ENCODE measurements at places on chromosomes 1 and 21.

- no peak for DNase-seq
Observed at GRCh38 chr1:7338439-7338838, 432.7 kb upstream of the VAMP3 start.

DNA sequence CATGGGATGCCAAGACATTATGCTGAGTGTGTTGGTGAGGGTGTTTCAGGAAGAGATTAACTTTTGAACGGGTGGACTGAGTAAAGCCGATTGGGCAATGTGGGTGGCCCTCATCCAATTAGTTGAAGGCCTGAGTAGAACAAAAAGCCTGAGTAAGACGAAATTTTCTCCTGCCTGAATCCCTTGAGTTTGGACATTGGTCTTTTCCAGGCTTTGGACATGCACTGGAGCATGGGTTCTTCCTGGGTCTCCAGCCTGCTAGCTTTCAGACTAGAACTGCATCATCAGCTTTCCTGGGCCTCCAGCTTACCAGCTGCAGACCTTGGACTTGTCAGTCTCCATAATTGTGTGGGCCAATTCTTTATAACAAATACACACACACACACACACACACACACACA is 63.6 kb downstream of the NIBAN1 start:
- no peak for DNase-seq

- DNase-seq = no peak
Observed at GRCh38 chr1:94734963-94735901, 84.9 kb upstream of the SLC44A3 start.

DNA sequence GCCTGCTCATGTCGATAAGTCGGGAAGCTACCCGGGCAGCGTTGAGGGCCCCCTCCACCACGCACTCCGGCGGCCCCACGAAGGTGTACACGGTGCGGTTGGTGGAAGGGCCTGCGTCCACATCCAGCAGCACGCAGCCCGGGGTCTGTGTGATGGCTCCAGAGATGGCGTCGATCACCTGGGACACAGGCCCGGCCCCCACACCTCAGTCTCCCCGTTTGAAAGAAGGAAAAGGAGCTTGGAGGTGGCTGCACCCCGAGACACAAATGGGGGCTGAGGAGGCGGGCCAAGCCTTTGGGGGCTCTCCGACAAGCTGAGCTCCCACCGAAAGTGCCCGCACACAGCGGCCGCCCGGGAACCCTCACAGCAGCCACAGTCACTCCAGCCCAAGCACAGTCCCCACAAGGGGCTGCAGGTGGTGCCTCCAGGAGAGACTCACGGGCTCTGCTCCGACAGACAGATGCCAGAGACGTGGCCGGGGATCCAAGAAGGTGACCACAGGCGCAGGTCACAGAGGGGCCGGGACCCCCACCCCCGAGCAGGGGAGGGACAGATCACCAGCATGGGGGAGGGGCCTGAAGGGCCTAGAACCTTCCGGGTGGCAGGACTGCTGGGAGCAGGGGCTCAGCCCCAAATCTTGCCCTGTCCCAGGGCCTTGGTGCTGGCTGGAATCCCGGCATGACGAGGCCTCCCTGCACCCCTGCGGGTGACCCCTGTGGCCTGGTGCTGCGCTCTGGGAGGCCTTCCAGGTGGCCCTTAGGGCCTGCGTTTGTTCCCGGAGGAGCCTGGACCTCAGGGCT is 1.0 kb downstream of the FTCD start:
- DNase-seq = no peak

GRCh38 chr1:227131193-227131592 is 187.1 kb downstream of the CDC42BPA start:
- no peak for DNase-seq

- peak; percentile 74 for DNase-seq
Observed at GRCh38 chr21:30408782-30409494, 13.1 kb downstream of the KRTAP13-1 start.

DNA sequence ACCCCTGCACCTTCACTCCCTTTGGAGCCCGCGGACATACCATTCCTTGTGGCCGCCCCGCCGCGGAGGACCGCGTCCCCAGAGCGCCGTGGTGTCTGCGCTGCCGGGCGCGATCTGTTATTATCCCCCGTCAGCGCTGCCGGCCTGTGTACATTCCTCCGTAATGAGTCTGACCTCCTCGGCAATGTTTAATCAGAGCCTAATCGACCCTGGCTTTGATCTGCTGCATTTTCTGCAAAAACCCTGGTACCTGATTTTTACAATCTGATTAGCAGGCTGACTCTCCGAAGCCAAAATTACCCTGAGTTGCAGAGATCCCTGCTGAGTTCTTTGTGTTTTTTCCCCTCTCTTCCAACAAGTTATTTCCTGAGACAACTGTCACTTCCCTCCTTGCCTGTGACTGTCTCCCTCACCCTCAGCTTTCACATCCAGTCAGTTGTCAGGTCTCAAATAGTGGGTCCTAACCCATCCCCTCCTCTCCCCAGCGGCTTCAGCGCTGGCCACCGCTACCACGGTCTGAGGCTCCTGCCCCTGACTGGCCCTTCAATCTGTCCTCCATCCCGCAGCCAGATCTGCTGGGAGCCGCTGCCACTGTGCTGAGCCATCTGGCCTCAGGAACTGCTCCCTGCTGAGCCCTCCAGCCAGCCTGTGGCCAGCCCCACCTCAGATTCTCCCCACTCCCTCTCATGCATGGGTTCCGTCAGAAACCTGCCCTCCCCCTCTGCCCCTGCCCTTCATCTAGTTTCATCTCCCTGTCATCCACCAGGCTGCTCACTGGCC is 53.5 kb downstream of the GLIS1 start:
- no peak for DNase-seq

- DNase-seq = no peak
Observed at GRCh38 chr1:247445526-247446356, 12.2 kb downstream of the OR2B11 start.

GRCh38 chr1:182630586-182630985 is 26.4 kb upstream of the RGS16 start:
- DNase-seq = no peak

DNA sequence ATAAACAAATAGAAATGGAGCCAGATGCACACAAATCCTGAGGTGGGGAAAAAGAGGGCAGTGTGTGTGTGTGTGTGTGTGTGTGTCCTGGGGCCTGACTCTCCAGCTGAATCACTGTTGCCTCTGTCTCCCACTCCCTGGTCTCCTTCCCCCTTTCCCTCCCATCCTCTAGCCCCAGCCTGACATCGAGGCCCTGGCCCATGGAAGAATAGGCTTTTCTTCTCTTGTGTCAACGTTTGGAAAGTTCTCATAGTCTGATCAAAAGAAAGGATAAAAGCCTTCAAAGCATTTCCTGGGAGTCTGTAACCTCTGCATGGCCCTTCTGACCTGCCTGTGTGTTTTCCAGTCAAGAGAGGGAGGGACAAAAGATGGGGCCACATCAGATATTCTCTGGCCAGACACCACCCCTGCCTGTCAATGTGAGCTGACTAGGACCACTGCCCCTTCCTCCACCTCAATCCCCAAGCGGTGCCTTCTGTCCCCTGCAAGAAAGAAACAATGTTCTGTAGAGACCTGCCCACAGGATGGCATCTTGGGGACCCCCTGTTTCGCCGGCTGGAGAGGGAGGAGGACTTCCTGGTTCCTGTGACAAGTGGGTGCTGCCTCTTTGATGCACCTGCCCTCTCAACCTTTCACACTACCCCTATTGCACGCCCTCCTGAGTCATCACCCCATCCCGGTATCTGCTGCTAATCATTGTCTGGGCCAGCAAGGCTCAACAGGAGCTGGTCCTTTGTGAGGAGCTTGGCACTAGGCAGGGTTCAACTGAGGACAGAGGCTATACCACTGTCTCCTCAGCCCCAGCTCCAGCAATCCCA is 16.2 kb downstream of the KCNJ10 start:
- no peak for DNase-seq

GRCh38 chr1:45929257-45929687 is 125.9 kb downstream of the MAST2 start:
- DNase-seq = no peak

DNA sequence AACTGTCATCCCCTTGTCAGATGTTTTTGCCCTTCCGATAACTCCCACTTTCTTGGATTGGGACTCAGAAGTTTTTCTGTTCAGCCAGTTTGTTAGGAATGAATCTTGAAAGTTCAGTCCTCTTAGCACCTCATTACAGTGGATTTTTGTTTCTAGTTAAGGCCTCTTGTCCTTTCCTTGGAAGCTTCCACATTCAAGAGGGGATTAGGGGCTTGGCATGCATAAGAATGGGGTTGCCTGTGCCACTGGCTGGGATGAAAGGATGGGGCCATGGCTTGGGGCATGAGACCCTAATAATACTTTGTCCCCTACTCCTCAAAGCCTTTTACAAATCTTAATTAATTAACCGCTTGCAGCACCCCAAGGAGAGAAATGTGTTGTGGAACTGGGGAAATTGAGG is 2.4 kb upstream of the DHDDS start:
- DNase-seq = peak; percentile 63

GRCh38 chr1:155192346-155193274 is 15.1 kb downstream of the THBS3 start:
- no peak for DNase-seq

- no peak for DNase-seq
Observed at GRCh38 chr1:59316497-59317128, 19.7 kb downstream of the FGGY start.

DNA sequence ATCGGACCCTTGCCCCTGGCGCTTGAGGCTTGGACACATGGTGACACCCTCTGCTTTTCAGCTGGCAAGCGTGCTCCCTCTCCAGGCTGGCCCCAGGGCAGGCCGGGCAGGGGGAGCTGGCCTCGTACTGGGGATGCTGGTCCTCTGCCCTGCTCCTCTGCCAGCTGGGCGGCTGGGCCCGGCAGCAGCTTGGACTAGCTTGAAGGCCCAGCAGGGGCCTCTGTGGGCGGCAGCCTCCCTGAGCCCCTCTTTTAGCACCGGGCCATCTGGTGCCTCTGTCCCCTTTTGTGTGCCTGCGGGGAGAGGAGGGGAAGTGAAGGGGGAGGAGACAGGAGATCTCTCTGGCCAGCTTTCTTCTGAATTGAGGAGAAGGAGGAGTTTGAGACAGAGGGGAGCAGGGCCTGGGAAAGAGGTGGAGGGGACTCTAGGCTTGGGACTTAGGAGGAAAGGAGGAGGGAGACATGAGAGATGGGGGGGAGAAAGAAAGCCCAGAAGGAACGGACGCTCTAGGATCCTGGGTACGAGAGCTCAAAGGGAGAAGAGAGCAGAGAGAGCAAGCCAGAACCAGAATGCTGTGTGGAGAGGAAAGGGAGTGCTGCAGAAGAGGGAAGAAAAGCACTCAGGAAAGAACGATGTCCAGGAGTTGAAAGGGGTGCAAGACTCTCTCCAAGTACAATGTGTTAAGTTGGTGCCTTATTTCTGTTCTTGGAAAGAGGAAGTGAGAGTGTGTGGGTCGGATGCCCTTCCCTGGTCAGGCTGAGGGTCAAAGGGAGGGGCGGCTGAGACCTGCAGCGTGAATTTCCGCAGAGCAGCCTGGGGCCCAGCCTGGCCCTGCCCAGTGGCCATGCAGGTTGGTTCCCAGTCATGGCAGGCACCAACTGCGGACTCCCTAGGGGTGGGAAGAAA is 40.3 kb downstream of the IER5 start:
- DNase-seq = peak; percentile 79

- no peak for DNase-seq
Observed at GRCh38 chr1:8604041-8604945, 213.1 kb downstream of the RERE start.

DNA sequence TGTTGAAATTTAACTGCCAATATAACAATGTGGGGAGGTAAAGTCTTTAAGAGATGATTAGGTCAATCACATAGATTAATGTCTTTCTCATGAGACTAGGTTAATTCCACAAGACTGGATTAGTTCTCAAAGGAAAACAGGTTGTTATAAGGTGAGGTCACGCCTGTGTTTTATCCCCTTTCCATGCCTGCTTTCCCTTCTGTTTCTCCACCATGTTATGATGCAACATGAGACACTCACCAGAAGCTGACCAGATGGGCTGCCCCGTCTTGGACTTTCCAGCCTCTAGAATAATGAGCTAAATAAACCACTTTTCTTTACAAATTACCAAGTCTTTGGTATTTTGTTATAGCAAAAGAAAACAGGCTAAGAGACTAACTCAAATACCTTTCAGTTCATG is 70.8 kb downstream of the DDAH1 start:
- DNase-seq = no peak

- DNase-seq = no peak
Observed at GRCh38 chr1:169041366-169041765, 65.1 kb upstream of the ATP1B1 start.

- DNase-seq = no peak
Observed at GRCh38 chr1:217626321-217626720, 4.6 kb downstream of the GPATCH2 start.

DNA sequence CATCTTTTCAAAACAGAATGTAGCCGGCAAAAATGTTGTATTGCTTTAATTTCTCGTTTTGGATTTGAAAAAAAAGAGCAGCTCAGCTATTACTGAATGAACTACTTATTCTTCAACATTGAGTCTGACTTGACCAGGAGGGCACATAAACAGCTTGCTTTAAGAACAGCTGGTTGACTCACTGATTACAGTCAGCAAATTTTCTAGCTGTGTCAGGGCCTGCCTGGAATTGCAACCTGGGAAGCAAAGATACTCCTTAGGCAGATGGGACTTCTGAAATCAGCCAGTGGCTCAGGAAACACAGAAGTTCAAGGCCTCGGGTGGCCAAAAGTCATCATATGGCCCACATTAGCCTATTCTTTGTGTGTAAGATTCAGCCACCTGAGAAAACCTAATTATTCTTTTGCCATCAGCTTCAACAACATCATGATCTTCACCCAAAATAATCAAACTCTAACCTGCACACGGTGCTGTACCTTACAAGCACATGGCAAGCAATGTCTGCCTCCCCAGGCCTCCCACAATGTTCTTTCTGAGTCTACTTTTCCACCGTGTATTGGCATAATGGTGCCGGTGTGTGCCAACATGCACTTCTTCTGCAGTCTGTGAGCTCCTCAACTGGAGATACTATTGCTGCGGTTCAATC is 307.2 kb downstream of the HHIPL2 start:
- no peak for DNase-seq

DNA sequence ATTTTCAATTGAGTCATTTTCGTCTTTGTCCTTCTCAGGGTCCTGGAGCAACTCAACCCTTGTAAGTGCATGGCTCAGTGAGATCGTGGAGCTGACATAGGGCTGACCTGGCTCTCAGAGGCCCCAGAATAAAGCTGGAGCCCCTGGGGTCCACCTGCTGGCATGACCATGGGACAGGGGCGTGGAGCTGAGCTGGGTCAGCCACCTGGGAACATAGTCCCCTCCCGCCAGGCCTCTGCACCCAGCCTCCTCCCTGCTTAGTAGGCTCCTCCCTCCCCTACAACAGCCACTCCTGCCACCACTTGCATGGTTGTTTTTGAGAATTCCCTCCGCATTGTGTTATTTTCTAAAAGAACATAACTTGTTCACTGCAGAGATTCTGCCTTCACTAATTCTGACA is 3.1 kb upstream of the RIPK4 start:
- peak; percentile 37 for DNase-seq

GRCh38 chr1:62022382-62022983 is 172.2 kb upstream of the L1TD1 start:
- DNase-seq = no peak

GRCh38 chr1:62176597-62177312 is 17.9 kb upstream of the L1TD1 start:
- DNase-seq = no peak
